ENCODE measurements at places on chromosomes 12 and 14.

GRCh38 chr14:55754871-55755270 is 174.9 kb downstream of the KTN1 start:
- no peak for DNase-seq
- H3K4me3 ChIP-seq = no peak overlapping the region
- no peak overlapping the region for H3K27ac ChIP-seq
- H3K36me3 ChIP-seq = no peaks in the 10 kb centered on the region

- H3K27ac ChIP-seq = no peak overlapping the region
- no peaks in the 10 kb centered on the region for H3K4me1 ChIP-seq
- no peak for DNase-seq
- H3K27me3 ChIP-seq = peaks cover 3% of the 10 kb centered on the region
- no peak overlapping the region for H3K4me3 ChIP-seq
Observed at GRCh38 chr12:97300891-97301290, 161.7 kb upstream of the RMST start.

DNA sequence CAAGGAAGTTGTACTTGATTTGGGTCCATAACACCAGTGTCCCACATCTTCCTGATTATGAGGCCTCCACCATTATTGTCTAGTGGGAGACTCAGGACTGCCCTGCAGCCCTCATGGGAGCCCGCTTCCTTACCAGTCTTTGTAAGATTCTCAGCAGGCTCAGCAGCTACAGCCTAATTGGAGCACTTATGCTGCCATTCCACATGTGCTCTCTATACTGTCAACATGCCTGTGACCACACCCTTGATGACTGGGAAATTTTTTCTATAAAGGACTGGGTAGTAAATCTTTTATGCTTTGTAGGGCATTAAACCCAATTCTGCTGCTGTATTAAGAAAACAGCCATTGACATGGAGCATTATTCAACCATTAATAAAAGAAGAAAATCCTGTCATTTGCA is 145.5 kb upstream of the IGF1 start:
- H3K27ac ChIP-seq = no peak overlapping the region
- H3K4me3 ChIP-seq = no peak overlapping the region
- DNase-seq = no peak
- no peaks in the 10 kb centered on the region for H3K4me1 ChIP-seq
- no peaks in the 10 kb centered on the region for H3K27me3 ChIP-seq
- H3K36me3 ChIP-seq = peaks cover 4% of the 10 kb centered on the region

GRCh38 chr14:54781080-54781479 is 121.5 kb downstream of the GCH1 start:
- peak; percentile 33 for DNase-seq
- H3K27ac ChIP-seq = no peak overlapping the region
- H3K27me3 ChIP-seq = no peaks in the 10 kb centered on the region
- H3K4me1 ChIP-seq = peaks cover 13% of the 10 kb centered on the region
- no peak overlapping the region for H3K4me3 ChIP-seq
- H3K36me3 ChIP-seq = peaks cover 39% of the 10 kb centered on the region

- H3K4me1 ChIP-seq = no peaks in the 10 kb centered on the region
- no peak for DNase-seq
- H3K4me3 ChIP-seq = no peak overlapping the region
Observed at GRCh38 chr12:106651552-106651951, 68.7 kb downstream of the RFX4 start.
